Stimulated activated CD4-positive, alpha-beta T cell treated with anti-CD3 and anti-CD28 coated beads, Interleukin-1b, Interleukin-23, amount 100 ng/mL, for 1 hour (primary cell): ENCODE measurements at places on chromosomes 1 and 21.

DNA sequence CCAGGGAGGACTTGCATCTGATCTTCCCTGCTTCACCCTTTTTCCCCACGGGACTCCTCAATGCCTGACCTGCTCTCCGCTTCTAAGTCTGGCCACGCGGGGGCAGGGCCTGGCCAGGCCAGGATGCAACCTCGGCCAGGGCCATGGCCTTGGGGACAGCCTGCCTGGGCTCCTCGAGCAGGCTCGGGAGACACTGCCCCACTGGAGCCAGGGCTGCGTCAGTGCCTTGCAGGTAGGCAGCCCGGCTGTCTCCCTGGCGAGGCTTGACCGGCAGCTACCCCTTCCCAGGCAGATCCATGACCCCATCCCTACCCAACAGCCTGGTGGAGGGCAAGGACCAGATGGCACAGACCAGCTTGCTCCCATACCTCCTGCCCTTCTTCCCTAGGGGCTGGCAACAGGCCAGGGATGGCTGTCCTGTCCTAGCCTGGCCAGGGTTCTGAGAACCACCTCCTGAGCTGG, 2.7 kb upstream of the PRDM16 start:
- DNase-seq: no peak

DNA sequence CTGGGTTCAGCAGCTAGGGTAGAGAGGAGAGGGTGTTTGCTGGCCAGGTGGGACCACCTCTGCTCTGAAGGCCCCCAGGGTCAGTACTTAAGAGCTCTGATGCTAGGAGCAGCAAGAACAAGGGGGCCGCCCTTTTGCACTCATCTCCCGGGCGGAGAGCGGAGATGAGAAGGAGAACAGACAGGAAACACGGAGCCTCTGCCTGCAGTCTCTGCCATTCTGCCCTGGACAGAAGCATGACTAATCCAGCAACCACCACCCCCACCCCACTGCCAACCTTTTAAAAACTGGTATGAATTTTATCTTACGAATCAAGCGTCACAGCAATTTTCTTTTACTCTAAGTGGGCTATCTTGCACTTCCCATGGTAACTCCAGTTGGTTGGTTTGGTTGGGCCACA, 34.5 kb downstream of the PARP1 start:
- no peak for DNase-seq

DNA sequence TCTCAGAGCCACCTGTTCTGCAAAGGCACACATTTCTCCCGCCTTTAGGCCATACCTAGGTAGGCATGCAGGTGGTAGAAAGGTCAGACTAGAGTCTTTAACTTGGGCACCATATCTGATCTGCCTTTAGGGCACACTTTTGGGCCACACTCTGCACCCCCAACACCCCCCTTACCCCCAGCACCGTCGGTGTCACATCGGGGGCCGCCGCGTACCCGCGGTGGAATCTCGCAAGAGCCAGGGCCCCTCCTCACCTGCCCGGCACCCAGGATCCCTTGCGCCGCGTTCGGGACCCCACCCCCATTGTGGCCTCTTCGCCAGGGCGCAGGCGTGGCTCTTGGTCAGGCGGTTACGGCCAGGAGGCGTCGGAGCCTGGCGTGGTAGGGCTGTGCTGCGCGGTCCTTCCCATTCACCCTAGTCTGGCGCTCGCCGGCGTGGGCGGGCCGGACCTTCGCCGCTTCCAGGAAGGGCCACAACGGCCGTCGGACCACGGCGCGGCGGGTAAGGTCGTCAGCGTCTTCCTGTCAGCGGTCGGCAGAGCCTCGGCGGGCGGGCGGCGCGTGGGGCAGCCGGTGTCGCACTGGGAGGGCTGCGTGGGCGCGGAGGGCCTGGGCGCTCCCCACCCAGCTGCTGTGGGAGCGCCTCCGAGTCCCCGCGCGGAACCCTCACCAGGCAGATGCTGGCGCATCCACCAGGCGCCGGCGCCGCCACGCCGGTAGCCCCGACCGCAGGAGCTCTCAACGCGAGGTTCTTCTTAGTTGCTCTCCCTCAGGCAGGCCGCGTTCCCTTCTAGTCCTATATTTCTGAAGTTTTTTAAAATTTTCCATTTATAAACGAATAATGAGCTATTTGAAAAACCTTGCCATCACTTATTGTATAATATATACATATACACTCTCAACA, at the start of gene DNAH14:
DNAH14 (plus strand) TSS at position 341 of the 903 bp plus-strand sequence. CDS start 23,028 bp downstream, outside the sequence.
- no peak for DNase-seq

GRCh38 chr21:43332861-43333297, 94.1 kb downstream of the SIK1 start:
- DNase-seq: no peak

- DNase-seq: no peak
These were observed 96.6 kb upstream of the VANGL1 start for GRCh38 chr1:115545096-115545720.

- no peak for DNase-seq
These were observed 585 bp upstream of the AHCTF1 start for GRCh38 chr1:246932366-246932700.

DNA sequence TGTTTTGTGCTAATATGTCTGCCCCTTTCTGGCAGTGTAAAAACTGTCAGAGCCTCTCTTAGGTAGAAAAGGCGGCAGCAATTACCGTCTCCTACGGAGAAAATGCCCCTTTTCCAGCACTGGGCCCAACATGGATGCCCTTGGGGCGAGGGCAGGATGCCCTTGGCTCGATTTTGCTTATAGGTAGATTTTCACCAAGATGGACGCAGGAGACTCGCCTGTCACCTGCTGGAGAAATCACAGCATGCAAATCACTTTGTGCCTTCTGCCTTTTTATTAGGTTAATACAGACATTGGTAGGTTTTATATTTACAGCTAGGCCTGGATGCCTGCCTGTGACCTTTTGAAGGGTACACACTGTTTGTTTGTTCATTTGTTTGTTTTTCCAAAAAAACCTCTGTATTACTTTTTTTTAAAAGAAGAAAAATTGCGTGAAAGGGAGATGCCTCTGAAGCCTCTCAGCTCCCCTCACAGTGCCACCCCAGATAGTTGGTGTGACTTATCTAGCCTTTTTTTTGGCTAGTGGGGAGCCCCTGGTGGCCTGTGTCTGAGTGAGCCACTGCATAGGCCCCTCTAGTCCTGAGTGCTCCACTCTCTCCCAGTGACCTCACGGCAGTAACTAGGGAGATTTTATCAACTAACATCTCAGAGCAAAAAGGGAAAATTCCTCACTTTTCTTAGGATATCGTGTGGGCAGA, 2.5 kb downstream of the ATP1B1 start:
- no peak for DNase-seq

GRCh38 chr1:62325081-62325480, 5.8 kb upstream of the KANK4 start:
- no peak for DNase-seq

- DNase-seq: no peak
These were observed 49.8 kb upstream of the MROH9 start for GRCh38 chr1:170885551-170885950.

DNA sequence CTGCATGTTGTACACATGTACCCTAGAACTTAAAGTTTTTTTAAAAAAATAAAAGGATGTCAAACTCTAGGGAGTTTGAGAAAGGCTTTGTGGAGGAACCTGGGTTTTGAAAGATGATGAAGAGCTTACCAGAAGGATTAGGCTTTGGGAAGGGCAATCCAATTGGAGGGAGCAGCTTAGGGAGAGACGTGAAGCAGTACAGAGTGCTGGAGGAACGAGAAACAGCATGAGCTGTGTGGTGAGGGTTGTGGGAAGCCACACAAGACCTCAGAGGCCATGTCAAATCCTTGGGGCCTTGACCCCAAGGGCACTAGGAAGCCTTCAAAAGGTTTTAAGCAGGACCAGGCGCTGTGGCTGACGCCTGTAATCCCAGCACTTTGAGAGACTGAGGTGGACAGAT, 8.4 kb upstream of the KPNA6 start:
- no peak for DNase-seq

DNA sequence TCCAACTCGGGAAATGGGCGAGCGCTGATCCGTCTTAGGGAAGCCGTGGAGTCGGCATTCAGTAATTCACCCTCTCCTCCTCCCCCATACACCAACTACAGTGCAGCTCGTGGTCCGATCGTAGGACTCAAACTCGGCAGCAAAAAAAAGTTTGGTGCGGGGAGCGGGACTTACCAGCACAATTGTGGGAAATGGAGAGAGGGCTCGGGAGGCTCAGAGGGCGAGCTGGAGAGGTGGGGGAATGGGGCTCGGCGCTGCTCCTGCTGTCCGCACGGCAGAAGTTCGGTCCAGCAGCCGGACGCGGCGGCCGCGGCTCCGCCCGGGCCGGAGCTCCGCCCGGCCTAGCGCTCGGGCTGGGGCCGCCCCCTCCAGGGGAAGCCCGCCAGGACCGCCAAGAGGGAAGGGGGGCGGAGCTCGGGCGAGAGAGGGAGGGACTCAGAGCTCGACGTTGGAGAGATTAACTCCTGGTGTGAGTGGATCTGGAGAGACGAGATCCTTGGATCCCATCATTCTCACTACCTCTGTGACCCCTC, 676 bp upstream of the PIAS3 start:
- DNase-seq: peak; percentile 60

- DNase-seq: no peak
These were observed 898.4 kb downstream of the KCNT2 start for GRCh38 chr1:195709821-195710220.

DNA sequence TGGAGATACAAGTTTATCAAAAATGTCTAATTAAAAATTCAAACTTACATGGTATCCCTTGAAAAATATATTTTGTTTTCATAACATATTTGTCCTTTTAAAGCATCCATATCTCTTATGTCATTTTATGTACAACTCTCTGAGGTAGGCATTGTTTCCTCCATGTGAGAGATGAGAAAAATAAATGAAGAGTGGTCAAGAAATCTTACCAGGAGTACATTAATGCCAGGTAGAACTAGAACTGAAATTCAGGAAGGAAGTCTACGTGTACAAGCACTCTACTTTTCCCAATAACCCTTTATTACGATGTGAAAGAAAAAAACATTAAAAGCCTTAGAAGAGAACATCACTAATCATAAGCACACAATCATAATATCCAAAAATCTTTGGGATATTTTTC, 5.6 kb downstream of the BRINP3 start:
- DNase-seq: no peak

DNA sequence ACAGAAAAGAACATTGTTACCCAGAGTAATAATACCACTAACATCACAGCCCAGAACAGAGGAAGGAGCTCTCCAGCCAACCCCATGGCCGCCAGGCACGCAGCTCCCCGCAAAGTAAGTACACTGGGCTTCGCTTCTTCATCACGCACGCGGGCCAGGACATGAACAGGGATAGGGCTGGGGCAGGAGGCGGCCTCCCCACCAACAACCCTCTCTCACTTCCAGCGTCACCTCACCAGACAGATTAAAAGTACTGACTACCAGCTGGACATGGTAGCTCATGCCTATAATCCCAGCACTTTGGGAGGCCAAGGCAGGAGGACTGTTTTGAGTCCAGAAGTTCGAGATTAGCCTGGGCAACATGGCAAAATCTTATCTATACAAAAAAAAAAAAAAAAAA, 78.3 kb downstream of the NPHP4 start:
- no peak for DNase-seq

DNA sequence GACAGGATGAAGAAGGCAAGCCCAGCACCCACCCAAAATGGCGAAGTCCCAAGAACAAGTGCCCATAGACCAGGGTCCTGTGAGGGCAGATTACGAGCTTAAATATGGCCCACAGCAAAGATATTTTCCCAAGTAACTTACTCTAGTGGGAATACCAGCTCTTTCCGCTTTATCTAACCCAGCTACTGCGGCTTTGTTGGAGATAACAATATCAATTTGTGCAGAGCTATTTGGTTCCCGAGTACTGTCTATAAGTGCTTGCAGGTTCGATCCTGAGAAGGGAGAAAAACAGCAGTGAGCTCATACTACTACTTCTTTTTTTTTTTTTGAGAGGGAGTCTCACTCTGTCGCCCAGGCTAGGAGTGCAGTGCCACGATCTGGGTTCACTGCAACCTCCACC, 14.3 kb upstream of the DNAJC28 start:
- no peak for DNase-seq

DNA sequence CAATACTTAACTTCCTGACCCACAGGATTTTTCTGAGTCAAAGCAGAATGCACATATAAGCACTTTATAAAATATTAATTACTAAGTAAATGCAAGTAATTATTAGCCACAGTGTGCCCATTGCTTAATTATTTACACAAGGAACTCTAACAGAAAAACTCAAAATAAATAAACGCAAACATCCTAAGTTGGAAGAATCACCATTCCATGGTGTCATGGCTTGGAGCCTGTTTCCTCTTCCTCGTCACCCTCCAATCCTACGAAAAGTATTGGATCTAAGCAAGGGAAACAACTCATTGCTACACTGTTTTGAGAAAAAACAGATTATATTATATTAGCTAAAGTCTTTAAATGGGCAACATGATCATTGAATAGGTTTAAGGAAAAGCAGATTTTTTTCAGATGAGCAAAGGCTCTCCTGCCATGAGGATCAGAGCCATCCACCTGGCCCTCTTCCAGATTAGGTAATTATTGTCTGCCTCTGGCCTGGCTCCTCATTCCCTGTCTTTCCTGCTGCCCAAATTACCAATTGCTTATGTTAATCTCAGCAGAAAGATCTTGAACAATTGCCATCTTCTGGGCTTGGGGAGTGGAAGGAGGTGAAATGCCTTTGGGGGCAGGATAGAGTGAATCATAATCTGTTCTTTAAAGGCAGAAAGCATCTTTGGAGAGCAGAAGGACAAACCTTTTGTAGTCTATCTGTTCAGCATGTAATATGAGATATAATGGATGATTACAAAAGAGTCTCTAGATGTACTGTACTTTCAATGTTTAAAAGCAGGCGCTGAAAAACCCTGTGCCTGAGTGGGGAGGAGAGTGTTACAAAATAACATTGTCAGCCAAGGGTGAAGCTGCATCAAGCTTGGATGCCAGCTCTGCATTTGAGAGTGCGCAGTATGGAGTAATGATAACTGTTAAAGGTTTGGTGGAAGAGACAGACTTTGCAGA, 121.2 kb downstream of the DUSP10 start:
- DNase-seq: no peak

GRCh38 chr1:98677288-98677687, 15.8 kb downstream of the SNX7 start:
- no peak for DNase-seq

DNA sequence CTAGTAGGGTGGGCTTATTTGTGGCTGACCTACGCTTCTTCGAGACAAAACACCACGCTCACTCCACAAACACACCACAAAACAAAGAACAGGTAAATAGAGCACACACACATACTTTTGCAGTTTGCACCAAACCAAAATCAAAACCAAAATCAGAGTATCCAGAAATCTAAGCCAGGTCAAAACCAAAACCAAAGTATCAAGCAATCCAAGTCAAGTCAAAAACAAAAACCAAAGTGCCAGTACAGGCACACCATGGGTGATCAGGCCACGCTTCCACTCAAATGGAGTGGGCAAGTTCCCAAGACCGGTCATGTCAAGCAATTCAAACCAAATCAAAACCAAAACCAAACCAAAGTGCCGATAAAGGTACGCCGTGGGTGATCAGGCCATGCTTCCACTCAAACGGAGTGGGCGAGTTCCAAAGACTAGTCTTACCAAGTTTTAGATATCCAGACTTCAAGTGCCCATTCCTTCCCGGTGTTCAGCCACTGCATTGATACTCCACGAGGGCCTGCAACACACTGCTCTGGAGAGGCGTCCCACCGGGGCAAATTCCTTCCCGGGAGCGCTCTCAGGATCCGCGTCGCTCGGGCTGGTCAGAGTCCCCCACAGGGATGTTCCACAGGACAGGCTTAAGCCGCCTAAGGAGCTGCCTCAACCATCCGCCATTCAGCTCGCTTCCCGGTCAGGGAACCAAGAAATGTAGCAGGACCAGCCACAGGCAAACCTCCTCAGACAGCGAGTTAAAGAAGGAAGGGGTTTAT, 169.1 kb downstream of the CDC7 start:
- DNase-seq: no peak

- DNase-seq: no peak
These were observed 200.5 kb downstream of the OMA1 start for GRCh38 chr1:58346036-58346355.
